ENCODE measurements at places on chromosomes 4 and X. TPM values are rescaled to one million over a fixed set of nuclear protein-coding genes. Genes with fewer than 3 reads are reported as not detected.

HMGN5 gene
- polyA plus RNA-seq: 25.7 TPM

CFAP47 gene
- 0.03 TPM for polyA plus RNA-seq

FOXP3 gene
- polyA plus RNA-seq: 0.53 TPM

ANXA10 gene
- polyA plus RNA-seq: not detected

SLC16A2 gene
- polyA plus RNA-seq: 97.9 TPM

ANOS1 gene
- polyA plus RNA-seq: 1.1 TPM

DNA sequence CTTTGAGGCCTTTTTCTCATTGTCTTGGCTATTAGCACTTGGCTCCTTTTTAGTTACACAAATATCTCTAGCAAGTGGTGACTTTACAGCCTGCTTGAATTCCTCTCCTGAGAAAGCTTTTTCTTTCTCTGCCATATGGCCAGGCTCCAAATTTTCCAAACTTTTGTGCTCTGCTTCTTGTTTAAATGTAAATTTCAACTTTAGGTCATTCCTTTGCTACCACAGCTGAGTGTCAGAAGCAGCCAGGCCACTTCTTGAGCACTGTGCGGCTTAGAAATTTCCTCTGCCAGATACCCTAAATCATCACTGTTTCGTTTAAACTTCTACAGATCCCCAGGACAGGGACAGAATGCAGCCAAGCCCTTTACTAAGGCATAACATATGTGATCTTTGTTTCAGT is 222.4 kb downstream of the FBXO8 start:
- no peak for DNase-seq

DNA sequence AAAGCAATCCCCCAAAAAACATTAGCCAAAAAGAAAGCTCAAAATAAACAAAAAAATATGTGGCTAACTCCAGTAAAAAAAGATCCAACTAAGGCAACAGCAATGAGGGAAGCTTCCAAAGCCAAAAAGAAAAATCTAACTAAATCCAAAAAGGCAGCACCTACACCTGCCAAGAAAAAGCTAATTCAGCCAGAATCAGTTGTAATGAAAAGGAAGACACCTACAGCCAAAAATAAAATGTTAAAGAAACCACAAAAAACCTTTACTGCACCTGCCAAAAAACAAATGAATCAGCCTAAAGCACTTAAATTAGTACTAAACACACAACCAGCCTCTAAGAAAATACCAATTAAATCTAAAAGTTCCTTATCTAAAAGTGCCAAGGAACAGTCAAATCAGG is 37.2 kb upstream of the CABS1 start:
- no peak for DNase-seq

DNA sequence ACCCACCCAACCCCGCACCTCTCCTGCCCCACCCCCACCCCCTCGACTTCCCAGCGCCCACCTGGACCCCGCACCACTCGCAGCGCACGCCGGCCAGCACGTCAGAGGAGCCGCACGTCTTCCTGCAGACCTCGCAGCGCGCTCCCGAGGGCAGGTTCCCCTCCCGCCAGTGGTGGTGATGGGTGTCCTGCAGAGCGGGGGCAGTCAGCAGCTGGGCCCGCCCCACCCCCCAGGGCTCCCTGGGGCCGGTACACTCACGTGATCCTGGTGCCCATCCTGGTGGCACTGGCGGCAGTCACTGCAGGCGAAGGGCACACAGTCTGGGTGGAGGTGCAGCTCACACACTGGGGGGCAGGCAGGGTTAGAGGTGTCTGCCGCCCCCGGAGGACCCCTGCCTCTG is 5.1 kb downstream of the DGKQ start:
- DNase-seq: no peak

DNA sequence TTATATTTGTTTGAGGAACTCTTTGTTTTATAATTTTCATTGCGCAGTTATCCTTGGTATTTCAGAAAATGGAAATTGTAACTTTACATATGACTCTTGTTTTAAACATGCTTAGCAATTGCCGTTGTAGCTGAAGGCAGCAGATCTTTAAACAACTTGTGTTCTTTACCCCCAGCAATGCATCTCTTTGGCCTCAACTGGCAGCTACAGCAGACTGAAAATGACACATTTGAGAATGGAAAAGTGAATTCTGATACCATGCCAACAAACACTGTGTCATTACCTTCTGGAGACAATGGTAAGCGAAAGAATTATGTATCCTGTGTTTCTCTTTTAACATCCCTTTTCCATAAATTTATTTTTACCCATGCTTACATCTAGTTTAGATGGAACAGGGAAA is 263.6 kb downstream of the DCTD start:
- DNase-seq: no peak

DNA sequence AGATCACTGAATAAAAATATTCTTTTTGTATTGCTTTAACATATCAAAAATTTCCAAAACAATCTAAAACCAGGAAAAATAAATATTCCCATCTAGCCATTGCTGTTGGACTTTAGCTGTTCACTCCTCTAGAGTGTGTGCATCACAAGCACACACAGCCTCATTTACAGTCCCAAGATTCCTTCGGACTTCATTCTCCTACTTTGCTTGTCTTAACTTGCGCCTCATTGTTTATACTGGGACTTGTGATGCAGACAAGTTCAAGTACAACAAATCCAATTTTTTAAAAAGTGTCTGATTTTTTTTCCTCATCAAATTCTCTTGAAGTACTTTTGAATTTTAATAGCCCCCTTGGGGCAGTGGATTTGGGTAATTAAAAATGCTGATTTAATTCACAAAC is 55.6 kb downstream of the TLL1 start:
- no peak for DNase-seq

DNA sequence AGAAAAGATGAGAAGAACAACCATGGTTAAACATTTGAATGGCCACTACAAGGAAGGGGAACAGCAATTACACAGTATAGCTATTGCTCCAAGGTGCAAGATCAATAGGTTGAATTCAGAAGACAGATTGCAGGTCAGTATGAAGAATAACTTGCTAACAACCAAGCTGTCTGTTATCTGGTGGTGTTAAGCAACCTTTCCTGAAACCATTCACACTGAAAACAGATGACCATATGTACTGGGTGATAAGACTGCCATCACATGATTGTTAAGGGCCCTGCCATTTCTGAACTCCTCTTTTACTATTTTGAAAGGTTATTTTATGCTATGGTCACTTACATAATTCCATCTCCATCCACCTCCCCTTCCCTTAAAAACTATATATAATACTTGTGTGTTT is 6.8 kb downstream of the GABRA3 start:
- DNase-seq: no peak

DNA sequence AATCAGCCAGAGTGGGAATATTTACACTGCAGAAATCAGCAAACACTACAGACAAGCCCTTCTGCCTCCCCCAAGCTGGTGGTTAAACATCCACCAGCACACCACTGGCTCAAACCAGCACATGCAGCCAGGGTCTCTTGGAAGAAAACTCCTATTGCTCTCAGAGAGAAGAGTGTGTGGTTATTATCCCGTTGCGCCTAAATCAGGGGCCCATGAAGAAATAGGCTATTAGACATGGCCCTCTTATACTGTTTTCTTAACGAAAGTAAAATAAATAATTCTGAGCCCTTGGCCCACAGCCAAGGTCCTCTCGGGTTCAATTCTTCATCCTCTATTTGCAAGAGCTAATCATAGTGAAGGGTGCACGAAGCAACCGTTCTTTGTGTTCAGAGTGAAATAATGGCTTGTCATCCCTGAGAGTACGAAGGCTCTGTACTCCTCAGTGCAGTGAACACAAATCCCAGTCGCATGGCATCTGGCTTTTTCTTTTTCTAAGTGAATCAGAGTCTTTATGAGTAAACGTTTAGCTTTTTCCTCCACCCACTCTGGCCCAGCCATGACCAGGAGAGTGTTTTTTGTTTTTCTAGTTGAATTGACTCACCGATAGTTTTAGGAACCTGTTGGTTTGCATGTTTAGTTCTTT is 33.4 kb upstream of the RBM47 start:
- DNase-seq: peak; percentile 29

GRCh38 chr4:134936014-134936413 is 734.4 kb upstream of the PABPC4L start:
- DNase-seq: no peak

DNA sequence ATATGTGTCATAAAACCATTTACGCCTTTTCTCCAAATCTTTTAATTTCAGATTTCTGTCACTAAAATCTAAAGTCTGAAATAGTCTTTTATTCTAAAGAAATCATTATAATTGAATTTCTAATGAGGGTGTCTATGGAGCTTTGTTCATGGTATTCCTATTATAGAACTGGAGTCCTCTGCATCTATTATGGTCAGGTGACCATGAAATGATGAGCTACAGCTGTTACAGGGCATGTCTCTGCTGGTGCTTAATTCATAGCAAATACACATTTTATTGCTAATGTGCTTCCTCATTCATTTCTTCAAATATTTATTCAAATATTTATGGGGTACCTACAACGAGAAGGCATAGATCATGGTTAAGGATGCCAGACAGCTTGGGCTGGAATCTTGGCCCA is 126.1 kb downstream of the NAA11 start:
- no peak for DNase-seq

DNA sequence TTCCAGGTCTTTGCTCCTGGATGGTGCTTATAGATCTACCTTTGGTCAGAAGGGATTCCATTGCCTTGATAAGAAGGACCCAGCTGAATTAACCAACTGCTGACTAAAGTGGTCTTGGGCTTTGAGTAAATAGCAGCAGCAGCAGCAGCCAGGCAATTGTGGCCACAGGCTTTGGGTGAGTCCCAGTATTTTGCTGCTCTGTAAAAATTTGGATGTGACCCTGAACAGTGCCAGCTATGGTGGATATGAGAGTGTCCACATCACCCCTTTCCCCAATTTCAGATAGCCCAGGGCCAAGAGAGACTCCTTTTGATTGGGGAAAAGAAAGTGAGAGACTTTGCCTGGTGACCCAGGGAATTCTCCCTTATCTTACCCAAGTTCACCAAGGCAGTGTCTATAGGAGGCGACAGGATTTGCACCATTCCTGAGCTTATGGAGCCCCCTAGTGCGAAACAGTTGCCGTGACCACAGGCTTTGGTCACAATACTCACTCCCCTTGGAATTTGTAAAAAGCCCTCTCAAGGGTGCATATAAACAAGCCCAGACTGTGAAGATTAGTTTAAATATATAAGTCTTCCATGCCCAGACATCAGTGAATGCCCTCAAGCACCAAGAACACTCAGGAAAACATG is 518.0 kb downstream of the TMA16 start:
- DNase-seq: peak; percentile 15

DNA sequence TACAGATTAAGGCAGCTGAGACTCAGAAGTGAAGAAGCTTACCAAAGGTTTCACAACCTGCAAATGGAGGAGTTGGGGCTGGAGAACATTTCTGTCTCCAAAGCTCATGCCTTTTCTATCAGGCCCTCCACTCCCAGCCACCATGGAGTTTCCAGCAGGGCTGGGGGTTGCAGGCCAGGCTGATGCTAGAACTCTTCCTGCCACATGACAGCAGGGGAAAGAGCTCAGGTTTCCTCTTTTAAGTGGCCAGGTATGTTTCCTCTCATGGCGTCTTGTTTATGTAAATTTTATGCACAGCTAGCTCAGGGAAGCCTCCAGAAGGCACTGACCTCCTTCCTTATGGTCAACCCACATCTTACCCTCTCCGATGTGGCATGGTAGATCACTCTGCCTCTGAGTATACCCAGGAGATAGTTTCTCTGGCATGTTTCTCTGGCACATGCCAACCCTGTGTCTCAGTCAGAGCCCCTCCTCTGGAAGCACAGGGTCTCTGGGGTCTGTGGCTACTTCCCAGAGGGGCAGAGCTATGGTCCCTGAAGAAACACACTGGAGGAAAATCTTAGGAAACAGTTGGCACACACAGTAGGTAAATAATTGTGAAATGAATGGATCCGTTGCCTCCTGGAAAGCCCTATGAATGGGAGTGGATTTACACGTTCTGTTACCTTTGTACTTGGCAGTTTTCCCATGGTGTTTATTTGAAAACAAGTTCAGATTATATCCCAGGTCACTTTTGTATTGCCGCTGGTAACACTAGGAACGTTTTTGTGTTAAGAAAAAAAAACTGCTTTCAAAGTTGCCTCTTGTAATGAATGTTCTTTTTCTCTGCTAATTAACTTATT is 28.9 kb downstream of the PDK3 start:
- DNase-seq: no peak

GRCh38 chr4:79987401-79987800 is 85.6 kb downstream of the ANTXR2 start:
- DNase-seq: no peak

DNA sequence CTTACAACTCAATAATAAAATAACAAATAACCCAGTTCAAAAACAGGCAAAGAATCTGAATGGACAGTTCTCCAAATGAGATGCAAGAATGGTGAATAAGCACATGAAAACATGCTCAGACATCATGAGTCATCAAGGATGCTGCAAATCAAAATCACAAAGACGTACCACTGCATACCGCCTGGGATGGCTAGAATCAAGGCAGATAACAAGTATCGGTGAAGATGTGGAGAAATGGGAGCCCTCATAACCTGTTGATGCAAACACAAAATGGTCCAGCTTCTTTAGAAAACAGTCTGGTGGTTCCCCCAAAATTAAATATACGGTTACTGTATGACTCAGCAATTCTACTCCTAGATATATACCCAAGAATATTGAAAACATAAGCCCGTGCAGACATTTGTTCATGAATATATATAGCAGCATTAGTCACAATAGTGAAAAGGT is 32.5 kb downstream of the AKAP4 start:
- DNase-seq: no peak

DNA sequence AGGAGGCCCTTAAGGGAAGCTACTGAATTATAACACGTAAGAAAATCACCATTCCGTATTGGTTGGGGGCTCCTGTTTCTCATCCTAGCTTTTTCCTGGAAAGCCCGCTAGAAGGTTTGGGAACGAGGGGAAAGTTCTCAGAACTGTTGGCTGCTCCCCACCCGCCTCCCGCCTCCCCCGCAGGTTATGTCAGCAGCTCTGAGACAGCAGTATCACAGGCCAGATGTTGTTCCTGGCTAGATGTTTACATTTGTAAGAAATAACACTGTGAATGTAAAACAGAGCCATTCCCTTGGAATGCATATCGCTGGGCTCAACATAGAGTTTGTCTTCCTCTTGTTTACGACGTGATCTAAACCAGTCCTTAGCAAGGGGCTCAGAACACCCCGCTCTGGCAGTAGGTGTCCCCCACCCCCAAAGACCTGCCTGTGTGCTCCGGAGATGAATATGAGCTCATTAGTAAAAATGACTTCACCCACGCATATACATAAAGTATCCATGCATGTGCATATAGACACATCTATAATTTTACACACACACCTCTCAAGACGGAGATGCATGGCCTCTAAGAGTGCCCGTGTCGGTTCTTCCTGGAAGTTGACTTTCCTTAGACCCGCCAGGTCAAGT is 6.9 kb upstream of the MSANTD1 start:
- no peak for DNase-seq

GRCh38 chr4:102815981-102816380 is 11.4 kb downstream of the UBE2D3 start:
- DNase-seq: no peak

GRCh38 chrX:1582686-1583437 is 8.5 kb upstream of the AKAP17A start:
- no peak for DNase-seq

DNA sequence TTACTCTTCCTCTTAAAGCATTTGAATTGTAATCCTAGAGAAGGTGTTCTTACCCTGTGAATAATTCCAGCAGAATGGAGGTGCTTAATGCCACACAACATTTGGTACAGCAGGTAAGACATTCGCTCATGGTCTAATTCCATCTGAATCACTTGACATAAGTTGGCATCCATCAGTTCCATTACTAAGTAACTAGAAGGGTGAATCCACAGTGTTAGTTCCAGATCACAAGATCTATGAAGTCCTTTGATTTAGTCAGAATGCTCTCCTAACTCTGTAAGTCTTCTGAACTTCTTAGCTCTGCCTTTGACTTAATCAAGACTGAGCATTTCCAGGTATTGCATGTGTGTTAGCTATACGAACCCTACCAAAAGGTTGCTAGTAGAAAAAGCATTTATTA is 258.0 kb downstream of the MAPK10 start:
- DNase-seq: no peak

All from adrenal gland (tissue), 19 donors.